Right cardiac atrium (tissue), 5 donors: ENCODE measurements at places on chromosomes 13 and 19. TPM values are rescaled to one million over a fixed set of nuclear protein-coding genes. Genes with fewer than 3 reads are reported as not detected.
A peak's percentile ranks its signal among the peaks of the same experiment; 100 is the strongest.

The QPCTL gene
- 2.5 TPM for total RNA-seq

The MATK gene
- total RNA-seq = 1.2 TPM

The GET3 gene
- total RNA-seq = 58.2 TPM

The ADGRE3 gene
- total RNA-seq = not detected

The CASP14 gene
- not detected for total RNA-seq

The UHRF1 gene
- total RNA-seq = 0.97 TPM

The CPB2 gene
- total RNA-seq = not detected

The OR4F17 gene
- not detected for total RNA-seq

The TNFSF9 gene
- 0.91 TPM for total RNA-seq

The ZFP36 gene
- 69.2 TPM for total RNA-seq

The SMARCA4 gene
- 49.6 TPM for total RNA-seq

The LPAR2 gene
- 1.7 TPM for total RNA-seq

The ZNF506 gene
- total RNA-seq = 13.6 TPM

The FSD1 gene
- total RNA-seq = not detected

GRCh38 chr19:40745402-40745780, 4.9 kb downstream of the ACTMAP start:
- DNase-seq = no peak

GRCh38 chr13:76803831-76804230, 82.4 kb downstream of the KCTD12 start:
- DNase-seq = no peak

GRCh38 chr13:83211301-83211700, 671.0 kb downstream of the SLITRK1 start:
- DNase-seq = no peak

- DNase-seq = no peak
Measured at GRCh38 chr13:44131069-44131614, 242.5 kb upstream of the SERP2 start.

DNA sequence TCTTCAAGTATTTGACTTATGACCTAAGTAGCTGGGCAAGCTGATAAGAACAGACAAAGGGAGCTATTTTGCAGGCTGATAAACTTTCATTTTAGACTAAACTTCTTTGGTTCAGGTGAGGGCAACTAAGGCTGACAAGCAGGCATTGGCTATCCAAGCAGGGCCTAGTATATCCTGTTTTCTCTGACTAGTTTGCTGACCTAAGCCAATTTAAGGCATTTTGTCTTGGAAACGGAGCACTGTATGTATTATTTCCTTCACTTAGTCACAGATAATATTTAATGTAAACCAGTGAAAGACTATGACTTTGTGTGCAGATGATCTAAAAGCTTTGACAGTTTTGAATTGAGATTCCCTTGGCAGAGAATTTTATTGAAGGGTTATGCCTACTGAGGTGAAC, 172.5 kb downstream of the POU4F1 start:
- no peak for DNase-seq

DNA sequence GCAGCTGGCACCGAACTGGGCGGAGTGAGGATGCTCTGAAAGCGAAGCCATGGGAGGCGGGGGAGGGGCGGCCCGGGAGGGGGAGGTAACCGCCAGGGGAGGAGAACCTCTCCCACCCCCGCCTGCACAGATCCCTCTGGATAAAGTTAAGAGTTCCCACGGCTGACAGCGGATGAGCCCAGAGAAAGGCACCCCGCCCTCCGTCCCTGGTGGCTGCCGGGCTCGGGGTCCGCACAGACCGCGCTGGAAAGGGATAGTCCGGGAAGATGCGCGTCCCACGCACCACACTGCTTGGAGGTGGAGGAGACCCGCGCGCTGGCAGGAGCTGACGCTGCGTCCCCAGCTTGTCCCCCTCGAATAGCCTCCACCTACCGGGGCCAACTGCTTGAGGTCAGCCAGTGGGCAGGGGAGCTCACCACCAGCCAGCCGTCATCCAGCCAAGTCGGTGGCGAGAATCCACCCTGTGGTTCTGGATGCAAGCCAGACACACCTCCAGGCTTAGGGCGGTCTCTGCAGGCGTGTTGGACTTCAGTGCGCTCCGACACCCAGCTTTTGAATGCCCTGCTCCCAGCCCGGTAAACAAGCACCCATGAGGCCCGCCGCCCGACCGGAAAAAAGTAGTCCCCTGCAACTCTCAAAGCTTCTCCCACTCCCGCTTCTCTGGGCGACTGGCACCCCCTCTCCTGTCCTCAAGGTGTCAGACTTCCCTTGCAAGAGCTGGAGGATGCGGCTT, at the start of gene TRPC4:
TRPC4 (minus strand) TSS at position 17 of the 733 bp plus-strand sequence. CDS start 86,439 bp downstream, outside the sequence.
- DNase-seq = peak; percentile 41

DNA sequence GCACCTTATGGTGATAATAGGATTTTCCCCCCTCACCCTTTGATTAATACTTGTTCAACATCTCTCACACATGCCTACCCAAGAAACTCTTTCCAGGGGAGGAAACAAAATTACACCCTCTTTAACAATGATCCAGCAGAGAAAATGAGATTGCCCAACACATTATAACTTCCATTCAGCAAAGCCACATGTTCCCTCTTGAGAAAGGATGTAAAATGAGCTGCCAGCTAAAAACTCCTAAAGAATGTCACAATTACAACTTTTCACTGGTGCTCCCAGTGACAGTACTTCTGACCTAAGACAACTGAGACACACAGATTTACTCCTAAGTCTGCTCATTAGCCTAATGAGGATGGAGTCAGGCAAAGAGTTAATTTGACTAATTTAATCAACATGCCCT, 621.4 kb downstream of the DIAPH3 start:
- DNase-seq = no peak

DNA sequence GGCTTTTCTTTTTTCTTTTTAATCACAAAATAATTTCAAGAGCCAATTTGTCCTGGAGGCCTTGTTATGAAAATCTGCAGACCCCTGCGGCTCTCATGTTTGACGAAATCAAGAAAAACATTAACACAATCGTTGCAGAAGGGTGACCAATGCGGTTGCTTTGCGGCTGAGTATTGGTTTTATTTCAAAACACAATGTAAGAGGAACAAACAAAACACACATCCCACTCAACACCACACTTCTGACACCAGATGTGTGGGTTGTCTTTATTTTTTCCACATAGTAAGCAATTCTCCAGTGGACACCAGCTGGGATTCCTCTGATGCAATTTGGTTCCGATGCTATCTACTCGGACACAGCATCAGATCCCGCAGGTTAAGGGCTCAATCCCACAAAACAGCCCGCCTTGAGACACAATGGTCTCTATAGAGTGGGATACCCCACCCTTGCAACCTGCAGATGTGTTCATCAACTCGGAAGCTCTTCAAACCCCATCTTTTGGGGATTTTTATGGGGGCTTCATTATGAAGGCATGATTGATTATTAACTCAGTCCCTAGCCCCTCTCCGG, 21.9 kb upstream of the CCDC124 start:
- DNase-seq = no peak

DNA sequence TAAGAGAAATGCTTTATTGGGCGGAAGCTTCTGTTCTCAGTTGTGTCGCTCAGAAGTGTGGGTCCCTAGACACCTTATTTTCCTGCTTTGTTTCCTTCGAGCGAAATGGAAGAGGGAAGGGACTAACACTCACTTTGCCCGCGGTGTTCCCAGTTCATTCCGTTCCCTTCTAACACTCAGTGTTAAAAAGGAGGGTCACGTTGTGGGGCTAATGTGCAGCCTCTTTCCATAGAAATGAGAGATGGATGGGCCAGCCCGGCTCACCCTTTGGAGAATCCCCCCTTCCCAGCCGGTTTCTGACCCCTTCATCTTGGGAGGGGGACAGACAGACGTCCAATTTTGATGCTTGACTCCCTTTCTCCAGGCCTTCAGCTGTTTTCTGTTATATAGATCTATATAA, 2.3 kb downstream of the ATP11A start:
- no peak for DNase-seq

DNA sequence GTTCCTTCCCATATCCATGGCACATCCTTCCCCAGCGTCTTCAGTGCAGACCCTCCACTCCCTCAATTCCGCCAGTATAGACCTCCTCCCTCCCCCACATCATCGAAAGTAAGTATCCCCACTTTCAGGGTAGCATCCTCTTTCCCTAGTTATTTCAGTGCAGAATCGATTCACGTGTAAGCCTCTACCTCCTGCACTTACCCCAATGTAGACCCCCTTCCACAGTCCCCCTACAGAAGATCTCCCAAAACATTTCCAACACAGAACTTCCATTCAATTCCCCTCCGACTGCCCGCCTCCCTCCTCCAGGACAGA, 664 bp downstream of the IRF3 start:
- no peak for DNase-seq

DNA sequence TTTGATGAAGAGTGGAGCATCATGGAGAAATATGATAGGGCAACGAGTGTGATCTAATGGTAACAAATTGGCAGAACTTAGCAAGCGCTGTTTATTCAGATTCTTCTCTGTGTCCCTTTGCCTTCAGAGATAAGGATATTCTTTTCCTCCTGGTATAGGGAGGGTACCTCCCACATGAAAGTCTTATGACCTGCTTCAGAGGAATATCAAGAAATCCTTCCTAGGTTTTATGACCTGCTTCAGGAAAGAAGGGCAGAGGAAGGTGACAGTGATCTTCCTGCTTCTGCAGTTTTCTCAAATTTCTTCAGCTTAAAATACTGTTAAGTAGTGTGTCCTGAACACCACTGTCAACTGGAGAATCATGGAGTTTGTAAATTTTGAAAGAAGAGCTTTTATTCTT, 144.3 kb downstream of the DNAJC15 start:
- no peak for DNase-seq

DNA sequence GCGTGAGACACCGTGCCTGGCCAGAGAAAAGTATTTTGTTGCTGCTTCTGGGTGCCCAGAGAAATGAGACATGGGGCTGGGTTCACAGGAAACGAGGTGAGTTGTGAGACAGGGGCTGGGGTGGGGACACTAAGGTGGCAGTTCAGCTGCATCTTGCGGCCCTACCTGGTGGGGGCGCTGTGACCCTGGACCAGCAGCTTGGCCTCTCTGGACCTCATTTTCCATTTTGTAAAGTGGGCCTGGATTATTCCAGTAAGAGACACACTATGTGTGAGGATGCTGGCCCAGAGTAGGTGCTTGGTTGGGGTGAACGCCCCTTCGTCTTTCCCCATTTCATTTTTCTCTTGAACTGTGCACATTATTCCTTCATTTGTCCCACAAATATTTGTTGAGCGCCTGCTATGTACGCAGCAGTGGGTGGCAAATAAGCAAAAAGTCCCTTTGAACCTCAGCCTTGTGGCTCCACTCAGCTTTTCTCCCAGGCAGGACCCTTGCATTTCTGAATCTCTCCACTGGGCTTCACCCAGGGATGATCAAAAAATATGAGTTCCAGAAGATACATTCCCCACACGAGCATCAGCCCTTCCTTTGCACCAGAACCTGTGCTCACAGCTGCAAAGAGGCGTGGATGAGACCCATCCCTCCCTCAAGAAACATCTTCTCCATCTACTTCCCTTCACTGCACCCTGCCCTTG, 26.6 kb upstream of the OR10H1 start:
- no peak for DNase-seq

DNA sequence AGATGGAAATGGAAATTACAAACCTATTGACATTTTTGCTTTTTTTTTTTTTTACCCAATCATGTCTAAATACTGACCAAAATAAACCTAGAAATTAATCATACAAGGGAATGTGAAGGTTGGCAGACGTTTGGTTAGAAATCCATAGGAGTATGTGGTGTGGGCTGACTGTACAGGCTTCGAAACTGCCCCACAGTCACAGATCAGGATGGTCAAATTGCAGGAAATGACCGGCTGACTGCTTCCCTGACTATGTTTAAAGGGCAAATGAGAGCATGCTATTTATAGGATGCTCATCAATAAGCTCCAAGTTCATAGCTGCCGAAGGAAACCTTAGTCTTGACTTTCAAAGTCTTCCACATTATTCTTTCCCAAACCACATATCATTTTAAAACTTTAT, 118.4 kb downstream of the COG6 start:
- DNase-seq = no peak

GRCh38 chr19:13270514-13271105, 120.4 kb downstream of the IER2 start:
- DNase-seq = no peak

- no peak for DNase-seq
Measured at GRCh38 chr13:36819739-36820090, 693 bp downstream of the RFXAP start.

DNA sequence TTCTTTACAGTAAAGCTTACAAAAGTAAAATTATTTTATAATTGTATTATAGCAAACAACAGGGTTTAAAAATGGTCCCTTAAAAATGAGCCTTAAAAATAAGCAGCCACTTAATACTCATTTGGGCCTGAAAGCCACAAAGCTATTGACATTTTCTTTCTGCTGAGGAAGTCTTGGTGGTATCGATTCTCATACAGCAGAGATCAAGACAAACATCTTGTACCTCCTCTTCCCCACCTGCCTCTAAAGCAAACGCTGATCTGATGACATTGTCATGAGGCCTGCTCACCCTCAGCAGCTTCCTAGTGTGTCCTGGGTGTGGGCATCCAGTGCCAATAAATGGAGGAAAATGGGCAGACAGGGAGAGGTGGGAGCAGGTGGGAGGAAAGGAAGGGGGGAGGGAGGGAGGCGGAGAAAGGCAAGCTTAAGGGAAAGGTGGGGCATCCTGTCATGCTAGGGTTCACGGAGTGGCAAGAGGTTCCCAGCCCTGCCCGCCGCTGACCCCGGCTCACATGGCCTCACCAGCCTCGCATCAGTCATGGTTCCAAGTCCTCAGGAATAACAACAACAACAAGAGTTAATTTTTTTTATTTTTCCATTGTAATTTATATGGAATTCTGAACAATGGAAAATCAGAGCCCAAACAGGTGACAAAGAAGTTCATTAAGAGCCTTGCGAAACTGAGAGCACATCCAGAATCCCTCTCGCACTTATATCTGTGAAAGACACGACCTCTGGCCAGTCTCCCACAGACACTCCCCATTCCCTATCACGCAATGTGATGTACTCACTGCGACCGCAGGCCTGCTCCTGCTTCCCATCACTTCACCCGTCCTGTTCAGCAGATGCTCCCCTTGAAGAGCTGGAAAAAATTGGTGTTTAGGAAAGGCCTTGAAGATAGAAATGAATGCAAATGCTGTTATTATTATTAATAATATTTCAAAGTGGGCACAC, 15.1 kb upstream of the ATP11A start:
- DNase-seq = no peak

DNA sequence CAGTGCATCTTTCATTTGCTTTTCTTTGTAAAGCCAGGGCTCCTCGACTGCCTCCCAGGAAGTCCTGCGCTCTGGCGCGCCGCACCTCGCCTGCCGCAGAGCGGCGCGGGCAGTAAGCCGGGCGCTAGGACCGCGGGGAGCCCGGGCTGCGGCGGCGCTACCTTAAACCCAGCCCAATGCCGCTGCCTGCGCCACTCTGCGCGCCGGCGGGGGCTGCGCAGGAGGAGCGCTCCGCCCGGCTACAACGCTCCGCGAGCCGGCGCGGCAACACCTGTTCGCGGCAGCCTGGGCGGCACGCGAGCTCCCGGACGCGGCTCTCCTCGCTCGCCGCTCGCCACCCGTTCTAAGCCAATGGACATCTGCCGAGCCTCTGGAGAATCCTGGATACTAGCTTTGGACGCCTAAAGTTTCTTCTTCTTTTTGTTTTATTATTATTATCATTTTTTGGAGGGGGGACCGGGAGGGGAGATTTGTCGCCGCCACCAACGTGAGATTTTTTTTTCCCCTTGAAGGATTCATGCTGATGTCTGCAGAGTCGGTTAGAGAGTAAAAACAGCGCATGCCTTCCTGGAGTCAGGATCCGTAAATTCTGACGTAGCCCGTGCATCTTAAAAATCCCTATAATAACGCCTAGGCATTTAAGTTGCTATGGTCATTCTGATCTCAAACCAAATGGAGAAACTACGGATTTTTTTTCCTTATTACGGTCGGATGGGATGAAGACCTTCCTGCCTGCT, at the start of gene FGF9:
FGF9 (plus strand) TSS at position 191 of the 737 bp plus-strand sequence. CDS start 840 bp downstream, outside the sequence.
- peak; percentile 73 for DNase-seq

GRCh38 chr19:4174213-4174894, 8.0 kb downstream of the SIRT6 start:
- DNase-seq = no peak
